ENCODE measurements at places on chromosomes 2 and 18.

DNA sequence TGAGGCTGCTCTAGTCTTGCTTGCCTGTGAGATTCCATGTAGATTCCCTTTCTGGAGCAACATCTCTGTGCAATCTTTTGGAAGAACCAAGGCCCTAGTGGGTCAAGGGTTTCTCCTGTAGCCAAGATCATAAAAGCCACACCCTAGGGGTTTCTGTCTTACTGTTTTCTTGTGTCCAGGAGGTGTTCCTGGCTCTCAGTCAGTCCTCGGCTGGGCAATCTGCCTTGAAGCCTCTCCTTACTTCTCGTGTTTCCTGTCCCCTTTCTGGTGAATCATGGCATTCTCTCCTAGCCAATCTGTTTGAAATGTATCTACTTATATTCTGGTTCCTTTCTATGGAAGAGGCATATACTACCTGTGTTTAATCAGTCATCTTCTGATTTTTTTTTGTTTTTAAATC is 484.8 kb upstream of the UBE2E3 start:
- no peak for DNase-seq

DNA sequence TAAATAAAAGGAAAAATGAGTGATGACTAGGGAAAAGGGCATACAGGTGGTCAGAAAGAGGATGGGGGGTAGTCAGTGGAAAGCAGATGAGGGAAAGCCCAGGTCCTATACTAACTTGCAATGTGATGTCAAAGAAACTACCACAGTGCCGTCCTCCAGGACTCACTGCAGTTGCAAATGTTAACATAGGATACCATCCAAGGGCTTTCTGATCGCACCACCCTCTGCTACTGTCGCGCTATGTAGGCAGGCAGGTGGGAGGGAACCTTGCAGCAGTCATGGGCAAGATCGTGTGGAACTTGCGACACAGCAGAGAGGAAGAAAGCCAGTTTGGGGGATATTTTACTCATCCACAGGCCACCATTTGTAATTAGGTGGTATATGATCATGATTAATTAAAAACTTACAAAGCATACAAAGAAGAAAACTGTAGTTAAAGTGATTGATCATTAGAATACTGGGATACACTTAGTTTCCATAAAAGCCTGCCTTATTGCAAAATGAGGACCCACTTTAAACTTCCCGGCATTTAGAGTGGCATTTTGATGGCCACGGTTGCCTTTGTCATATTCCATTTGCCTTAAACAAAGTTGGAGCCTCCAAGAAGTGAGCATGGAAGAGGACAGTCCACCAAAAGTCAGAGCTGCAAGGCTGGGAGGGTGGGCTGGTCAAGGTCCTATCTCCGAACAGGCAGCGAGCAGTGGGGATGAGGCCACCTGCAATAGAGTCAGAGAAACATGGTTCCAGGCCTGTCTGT is 8.5 kb upstream of the ROCK2 start:
- DNase-seq: no peak

GRCh38 chr18:37403100-37403781 is 162.4 kb downstream of the CELF4 start:
- no peak for DNase-seq

DNA sequence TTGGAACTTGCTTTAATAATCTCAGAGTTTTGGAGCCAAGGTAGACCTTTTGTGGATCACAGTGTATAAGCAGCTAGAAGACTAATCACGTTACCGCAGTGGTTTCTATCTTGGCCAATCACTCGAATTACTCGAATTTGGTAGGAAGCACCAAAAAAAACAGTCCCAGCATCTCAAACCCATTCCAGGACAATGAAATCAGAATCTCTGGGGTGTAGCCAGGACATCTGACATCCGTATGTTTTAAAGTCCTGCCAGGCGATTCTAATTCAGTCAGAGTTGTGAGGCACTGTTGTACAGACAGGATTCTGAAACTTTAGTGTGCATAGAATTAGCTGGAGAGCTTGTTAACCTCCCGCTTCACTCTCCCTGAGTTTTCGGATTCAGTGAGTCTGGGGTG is 30.8 kb downstream of the GRHL1 start:
- no peak for DNase-seq

DNA sequence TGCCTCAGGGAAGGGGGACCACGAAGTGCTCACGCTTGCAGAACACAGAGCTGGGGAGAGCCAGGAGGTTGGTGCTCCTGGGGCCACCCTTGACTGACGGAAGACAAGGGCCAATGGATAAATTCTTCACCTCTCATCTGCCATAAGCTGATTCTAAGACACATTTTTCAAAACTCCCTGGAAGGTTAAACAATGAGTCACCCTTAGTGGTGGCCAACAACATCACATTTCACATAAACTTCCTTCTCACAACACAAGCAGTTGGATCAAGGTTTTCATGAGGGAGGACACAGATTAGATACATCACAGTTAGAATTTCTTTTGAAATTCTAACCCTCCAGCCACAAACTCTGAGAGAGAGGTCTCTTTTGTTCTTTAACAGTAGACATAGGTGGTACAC is 713.6 kb upstream of the POU3F3 start:
- DNase-seq: no peak

DNA sequence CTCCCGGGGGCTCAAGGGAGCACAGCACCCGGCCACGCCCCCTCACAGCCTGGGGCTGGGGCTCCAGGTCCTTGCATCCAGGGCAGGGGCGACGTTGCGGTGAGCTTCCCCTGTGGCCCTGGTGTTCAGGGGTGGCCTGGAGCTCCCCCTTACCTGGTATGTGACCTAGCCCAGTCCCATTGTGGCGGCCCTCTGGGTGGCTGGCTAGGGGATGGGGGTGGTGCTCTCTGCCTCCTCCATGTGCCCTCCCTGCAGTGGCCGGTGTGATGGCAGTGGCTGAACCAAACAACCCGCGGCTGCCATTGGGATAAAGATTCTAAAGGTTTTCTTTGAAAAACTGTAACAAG is 288.3 kb downstream of the RDH14 start:
- no peak for DNase-seq

DNA sequence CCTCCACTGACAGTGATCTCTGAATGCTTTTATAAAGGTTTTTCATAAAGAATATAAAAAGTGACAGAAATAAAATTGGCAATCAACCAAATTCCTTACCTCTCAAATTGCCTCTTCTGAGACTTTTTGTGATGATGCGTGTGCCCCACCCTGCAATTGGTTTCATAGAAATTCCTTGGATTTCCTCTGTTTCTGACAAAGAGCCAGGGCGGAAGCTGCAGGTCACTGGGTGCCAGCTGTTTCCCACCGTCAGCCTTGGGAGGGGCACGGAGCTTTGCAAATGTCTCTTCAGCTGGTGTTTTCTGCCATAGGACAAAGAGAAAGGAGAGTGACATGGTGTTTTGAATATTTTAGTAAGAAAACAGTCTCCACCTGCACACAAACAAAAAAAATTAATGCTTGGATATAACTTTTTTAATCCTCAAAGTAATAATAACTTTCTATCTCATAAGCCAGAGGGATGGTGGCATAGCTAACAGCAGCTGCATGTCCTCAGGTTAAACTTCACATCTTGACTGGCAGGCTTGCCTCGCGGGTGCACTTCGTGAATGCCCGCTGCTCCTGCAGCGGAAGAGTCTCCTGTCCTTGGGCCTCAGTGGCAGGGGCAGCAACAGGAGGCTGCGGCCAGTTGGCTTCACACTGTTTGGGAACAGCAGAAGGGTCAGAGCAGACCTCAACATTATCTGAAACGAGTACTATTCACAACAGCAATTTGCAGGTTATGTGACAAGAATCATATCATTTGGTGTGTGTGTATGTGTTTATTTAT is 24.7 kb downstream of the AGAP1 start:
- DNase-seq: no peak

DNA sequence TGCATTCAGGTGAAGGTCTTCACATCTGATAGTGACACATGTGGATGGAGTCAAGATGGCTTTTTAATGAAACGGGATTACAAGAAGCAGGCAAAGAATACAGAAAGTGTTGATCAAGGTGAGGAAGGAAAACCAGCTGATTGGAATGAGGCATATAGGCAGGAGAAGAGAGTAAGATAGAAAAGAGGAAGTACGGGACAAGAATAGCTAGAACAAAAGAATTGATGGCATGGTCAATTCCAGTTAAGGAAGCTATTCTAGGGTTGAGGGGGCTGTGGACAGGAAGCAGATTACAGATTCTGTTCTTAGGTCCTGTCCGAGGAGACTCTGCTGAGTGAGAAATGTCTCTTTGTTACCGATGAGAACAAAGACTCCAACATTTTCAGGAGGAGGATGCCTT is 13.2 kb upstream of the NCK2 start:
- no peak for DNase-seq

- DNase-seq: no peak
Observed at GRCh38 chr18:48336332-48336731, 72.9 kb downstream of the ZBTB7C start.

DNA sequence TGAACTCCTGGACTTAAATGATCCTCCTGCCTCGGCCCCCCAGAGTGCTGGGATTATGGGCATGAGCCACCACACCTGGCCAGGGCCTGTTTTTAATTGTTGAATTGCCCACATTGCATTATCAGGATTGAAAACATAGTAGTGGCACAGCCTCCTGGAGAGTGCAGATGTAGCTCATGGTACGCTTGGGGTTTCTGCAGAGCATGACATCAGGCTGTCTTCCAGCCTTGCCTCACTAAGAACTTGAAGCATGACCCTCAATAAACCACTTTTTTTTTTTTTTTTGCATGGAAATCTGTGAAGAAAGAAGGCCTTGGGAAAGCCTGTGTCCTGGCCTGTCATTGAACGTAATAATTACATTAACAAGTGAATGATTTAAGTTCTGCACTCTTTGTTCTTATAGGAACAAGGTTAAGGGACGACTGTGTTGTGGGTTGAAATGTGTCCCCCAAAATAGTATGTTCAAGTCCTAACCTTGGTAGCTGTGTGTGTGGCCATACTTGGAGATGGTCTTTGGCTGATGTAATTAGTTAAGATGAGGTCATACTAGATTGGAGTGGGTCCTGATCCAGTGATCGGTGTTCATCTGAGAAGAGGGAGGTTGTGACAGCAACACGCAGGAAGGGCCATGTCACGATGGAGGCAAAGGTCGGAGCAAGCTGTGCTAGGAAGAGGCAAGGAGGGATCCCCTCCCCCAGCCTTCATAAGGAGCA is 90.2 kb downstream of the AGAP1 start:
- DNase-seq: no peak

- DNase-seq: no peak
Observed at GRCh38 chr2:240873805-240874714, 5.4 kb downstream of the AGXT start.

GRCh38 chr2:186887107-186888090 is 38.4 kb upstream of the ZSWIM2 start:
- DNase-seq: no peak

DNA sequence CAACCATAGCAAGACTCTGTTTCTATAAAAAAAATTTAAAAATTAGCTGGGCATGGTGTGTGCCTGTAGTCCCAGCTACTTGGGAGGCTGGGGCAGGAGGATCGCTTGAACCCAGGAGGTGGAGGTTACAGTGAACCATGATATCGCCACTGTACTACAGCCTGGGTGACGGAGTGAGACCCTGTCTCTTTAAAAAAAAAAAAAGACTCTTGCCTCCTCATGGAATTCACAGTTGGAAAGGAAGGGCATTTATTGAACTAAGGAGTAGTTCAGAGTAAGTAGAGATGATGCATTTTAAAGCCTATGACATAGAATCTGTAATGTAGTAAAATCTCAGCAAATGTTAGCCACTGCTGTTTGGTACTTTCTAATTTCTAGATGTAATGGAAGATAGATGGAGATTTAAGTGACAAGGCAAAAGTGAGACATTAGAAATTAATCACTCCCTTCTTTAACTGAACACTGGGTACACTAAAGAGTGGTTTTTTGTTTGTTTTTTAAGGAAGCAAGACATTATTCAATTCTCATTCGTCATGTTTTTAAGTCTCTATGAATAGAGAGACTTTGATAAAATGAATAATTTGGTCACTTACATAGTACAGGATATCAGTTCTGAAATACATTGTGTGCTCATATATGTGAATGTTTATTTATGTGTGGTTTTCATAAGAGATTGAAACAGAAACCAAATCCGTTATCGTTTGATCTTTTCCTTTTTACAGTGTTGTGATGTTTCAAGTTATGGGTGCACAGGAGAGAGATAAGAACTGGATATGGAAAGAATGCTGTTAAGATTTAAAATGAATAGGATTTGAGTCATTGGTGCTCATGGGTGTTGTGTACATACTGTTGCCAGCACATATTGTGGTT is 186.1 kb upstream of the STON1 start:
- DNase-seq: no peak

DNA sequence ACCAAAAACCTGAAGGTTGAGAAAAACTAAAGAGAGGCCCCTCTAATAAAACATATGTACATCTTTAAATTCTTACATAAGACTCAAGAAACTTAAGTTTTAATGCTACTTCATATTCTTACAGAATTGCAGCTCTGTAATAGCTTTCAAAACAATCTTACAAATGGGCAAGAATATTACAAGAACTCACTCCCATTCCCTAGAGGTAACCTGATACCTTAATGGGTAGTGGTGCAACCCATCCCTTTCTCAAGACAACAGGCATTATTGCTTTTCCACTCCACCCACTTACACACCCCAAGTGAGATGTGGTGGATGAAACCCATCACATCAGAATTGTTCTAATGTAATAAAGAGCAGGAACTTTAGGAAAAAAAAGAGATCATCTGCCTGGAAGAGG is 103.7 kb downstream of the RBMS1 start:
- DNase-seq: no peak

- no peak for DNase-seq
Observed at GRCh38 chr18:8011906-8012305, 444.8 kb downstream of the PTPRM start.

GRCh38 chr18:36628435-36629137 is 200.2 kb downstream of the TPGS2 start:
- no peak for DNase-seq

- DNase-seq: no peak
Observed at GRCh38 chr18:55768255-55768654, 180.3 kb upstream of the TCF4 start.

DNA sequence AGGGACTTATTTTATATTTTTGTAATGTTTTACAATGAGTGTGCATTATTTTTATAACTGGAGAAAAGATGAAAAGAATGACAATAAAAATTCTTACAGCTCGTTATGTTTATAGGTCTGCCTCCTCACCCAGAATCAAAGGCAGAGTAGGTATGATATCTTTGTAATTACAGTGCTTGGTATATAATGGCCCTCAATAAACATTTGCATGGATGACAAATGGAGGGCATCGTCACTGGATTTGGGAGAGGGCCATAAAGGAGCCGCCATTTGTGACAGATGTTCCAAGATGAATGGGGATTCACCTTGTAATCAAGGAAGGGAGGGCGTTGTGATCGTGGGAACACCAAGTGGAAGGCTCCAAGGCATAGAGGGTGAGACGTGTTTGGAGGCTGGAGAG is 22.6 kb upstream of the GIGYF2 start:
- DNase-seq: no peak

GRCh38 chr2:47784352-47784851 is 1.5 kb downstream of the MSH6 start:
- no peak for DNase-seq

DNA sequence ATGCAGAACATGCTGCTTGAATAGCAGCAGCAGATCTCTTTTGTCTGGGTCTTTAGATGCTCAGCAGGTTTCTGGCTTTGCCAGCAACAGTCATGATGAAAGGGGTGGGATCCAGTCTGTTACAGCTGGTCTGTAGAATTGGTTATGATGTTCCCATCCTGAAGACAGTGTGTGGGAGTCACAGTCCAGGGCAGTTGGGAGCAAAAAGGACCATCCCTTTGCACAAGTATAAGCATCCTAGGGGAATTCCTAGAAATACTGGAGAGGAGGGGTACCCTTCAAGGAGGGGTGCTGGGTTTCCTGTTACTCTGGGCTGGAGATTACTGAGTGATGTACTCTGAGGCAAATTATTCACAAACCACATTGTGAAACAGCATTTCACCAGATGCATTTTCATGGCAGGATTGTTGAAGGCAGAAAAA is 119.9 kb upstream of the RND3 start:
- no peak for DNase-seq

Data from stimulated activated CD8-positive, alpha-beta memory T cell treated with anti-CD3 and anti-CD28 coated beads, Interleukin-15, amount 100 ng/mL, for 24 hours (primary cell).